ENCODE measurements at places on chromosomes 11 and 22.
A peak's percentile ranks its signal among the peaks of the same experiment; 100 is the strongest.

DNA sequence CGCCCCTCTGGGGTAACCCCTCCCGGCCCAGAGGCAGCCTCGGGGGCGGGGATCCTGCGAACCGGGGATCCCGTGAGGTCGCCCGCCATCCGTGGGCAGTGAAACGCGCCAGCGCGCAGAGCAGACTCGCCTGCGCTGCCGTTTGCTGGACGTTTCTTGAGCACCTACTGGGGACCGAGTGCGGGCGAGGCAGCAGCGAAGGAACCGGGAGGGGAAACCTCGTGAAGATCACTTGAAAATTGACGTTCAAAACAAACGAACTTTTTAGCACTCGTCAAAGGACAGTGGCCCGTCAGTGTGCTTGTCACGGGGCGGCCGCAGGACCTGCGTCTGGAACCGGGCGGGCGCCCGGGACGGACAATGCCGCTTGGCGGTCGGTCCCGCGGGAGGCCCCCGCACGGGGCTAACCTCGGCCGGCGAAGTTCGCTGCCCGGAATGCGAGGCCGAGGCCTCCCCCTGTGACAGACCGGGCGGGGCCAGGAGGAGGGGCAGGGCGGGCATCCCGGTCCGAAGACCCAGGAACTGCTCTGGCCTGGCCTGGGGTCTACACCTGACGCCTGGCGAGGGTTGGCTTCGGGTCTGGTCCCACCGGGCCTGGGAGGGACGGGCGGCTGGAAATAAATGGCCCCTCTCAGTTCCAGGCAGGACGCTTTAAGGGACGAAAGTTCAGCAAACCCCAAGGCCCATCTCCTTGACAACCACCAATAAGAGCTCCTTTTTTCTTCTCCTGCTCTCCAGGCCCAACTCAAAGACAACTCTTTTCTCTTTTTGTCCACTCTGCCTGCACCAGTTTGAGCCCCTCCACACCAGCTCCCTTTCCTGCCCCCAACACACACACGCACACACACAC is 723 bp upstream of the SCUBE1 start:
- DNase-seq = no peak

- peak; percentile 37 for DNase-seq
Observed at GRCh38 chr11:112255067-112255720, 5.5 kb downstream of the PLET1 start.

DNA sequence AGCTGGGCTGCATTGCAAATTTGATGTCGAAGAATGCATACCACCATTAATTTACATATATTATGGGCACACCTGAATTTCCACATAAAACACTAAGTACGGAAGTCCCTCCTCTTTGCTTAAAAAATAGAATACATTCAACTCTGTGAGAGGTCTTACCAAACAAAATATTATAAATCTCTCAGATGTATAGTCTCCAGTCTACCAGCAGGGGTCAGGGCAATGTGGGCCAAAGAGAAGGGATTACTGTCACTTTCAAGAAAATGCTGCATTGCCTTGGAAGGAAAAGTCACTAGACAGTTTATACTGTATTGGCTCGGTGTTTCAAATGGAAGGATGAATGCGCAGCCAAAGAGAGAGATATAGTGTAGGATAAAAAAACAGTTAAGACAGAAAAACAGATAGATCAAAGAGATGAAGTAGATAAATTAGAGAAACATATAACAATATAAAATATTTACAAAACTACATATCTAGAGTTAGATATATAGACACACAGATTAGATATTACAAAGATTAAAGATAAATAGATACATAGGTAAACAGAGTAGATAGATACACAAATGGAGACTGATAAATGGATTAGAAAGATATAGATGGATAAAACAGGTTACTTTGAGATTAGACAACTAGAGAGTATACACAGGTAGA is 20.9 kb downstream of the SERGEF start:
- peak; percentile 69 for DNase-seq

GRCh38 chr11:68212421-68213134 is 518 bp downstream of the KMT5B start:
- DNase-seq = peak; percentile 84

DNA sequence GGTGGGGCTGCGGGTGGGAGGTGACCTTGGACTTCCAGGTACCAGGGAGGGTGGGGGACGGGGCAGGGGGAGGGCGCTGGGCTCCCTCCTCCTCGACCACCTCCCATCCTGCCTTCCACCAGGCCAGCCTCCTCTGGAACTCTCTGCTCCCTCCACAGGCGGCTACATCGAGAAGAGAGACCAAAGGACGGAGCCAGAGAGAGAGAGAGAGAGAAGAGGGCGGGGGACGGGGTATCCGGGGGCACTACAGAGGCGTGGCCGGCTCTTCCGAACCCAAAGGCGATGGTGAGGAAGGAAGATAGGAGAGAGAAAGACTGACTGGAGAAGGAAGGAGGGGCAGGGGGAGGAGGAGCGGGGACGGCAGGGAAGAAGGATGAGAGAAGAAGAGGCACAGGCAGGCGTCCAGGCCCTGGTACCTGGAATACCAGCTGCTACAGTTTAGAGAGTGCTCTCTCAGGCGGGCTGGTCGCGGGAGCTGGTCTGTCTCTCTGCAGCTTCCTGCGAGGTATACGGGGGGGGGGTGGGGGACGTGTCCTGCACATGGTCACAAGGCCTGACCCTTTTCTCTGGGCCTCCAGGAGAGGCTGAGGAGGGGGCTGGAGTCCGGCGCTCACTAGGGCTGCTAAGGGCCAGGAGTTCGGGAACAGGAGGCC is 38.0 kb downstream of the IGSF9B start:
- DNase-seq = no peak

DNA sequence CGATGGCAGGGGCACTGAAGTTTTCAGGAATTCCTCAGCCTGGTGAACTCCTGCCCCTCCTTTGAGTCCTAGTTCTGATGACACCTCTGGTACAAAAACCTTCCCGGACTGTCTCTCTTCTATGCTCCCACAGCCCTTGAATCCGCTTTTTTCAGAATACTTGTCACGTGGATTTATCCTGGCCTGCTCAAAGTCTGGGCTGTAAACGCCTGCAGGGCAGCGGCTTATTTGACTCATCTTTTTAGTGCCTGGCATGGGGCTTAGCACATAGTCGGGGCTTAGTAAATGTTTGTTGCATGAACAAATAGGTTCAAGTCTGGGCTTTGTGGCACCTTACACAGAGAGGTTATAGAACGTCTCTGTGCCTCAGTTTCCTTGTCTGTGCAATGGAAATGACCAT is 13.4 kb upstream of the KCNJ11 start:
- DNase-seq = no peak

DNA sequence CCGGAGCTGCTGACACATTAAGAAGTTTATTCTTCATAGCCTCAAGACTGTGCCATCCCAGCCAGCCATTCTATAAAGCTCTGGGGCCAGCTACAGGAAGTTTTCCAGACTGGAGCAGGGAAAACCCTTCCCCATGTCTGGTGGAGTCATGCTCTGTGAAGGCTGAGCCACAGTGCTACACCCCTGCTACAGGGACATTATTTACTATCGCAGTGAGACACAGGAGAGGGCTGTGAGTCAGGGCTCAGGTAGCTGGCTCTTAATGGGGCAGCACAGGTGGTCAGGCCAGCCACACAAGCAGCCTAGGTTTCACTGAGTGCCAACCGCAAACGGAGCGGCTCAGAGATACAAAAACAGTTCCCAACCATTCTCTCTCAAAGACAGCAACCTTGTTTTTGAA is 12.1 kb downstream of the HPS4 start:
- DNase-seq = peak; percentile 81

GRCh38 chr11:77002776-77003175 is 31.4 kb upstream of the B3GNT6 start:
- no peak for DNase-seq

DNA sequence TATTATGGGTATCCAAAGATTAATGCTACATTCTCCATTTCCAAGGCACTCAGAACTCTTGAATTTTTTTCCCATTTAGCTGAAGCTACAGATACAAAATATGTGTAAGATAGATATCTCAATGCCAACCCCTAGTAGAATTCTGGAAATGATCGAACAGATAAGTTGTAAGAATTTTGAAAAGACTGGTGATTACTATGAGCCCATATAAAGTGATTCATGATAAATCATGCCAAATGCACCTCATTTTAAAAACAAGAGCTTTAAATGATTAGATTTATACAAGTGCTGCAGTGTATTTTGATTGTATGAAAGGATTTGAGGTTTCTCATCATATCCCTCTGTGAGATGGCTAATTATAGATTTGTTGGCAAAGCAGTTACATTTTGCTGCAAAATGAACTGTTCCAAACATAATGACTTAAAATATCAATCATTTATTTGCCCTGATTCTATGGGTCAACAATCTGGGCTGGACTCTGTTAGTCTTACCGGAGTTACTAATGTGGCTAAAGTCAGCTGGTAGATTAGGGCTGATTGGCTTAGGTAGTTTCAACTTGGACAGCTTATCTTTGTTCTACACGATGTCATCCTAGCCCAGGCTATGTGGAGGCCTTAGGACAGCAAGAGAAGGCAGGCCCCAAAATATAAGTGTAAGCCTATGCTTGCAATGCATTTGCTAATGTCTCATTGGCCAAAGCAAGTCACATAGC is 3.4 kb downstream of the OR10V1 start:
- no peak for DNase-seq

DNA sequence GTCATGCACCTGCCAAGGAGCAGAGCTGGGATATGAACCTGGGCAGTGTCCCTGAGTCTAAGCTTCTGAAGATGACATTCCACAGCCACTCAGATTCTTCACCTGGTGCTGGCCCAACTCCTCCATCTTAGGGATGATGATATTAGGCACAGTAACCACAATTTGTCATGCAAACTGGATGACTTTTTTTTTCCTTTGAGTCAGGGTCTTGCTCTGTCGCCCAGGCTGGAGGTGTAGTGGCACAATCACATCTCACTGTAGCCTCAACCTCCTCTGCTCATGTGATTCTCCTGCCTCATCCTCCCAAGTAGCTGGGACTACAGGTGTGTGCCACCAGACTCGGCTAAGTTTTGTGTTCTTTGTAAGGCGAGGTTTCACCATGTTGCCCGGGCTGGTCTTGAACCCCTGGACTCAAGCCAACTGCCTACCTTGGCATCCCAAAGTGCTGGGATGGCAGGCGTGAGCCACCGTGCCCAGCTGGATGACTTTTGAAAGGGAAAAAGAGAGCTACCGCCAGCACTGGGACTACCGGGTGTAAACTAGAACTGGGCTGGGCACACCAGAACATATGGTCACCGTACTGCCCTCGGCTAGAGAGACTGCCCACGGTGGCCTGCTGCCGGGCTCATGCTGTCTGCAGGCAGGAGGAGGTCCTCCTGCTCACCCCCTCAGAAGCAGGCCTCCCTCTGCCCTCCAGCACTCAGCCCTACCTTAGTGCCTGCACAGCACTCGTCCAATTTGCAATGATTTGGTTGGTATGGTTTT is 77.7 kb downstream of the NAT10 start:
- no peak for DNase-seq

DNA sequence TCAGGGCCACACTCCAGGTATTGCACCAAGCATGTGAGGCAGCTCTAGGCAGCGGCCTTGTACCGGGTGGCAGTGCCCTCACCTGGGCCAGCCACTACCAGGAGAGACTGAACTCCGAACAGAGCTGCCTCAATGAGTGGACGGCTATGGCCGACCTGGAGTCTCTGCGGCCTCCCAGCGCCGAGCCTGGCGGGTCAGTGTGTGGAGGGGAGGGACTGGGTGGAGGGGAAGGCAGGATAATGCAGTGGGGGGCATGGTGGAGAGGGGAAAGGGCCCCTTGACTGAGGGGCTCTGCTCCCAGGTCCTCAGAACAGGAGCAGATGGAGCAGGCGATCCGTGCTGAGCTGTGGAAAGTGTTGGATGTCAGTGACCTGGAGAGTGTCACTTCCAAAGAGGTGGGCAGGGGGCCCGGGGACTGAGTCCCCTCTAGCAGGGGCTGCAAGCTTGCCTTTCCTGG is 4.2 kb downstream of the SSH3 start:
- no peak for DNase-seq

- DNase-seq = no peak
Observed at GRCh38 chr11:94457118-94458029, 36.3 kb downstream of the MRE11 start.

DNA sequence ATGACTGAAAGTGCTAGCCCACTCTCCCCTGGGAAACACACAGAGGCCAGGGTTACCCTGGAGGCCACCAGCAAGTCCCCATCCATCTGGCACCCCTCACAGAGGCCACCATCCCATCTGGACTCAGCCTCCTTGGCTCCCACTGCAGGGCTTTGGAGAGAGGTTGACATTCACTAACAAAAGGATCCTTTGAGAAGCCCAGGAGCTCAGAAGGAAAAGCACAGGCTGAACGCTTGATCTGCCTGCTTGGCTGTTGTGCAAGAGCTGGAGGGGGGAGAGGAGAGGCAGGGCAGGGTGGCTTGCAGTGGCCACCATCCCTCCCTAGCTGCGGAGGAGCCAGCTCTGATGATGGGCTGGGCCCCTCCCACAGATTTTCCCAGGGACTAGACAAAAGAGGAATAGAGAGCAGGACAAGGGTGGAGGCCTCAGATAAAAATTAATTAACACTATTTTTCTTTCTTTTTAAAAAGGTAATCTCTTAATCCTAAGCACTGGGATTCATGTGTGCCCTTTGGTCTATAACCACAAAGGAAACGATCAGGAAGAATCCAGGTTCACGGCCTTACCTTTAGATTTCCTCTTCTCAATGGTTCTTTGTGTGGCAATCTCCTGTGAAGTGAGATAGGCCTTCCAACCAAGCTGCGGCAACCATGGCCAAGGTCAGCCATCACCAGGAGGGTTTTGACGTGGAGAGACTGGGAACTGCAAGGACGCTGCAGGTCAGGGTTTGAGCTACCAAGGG is 154.7 kb downstream of the BARX2 start:
- DNase-seq = no peak

DNA sequence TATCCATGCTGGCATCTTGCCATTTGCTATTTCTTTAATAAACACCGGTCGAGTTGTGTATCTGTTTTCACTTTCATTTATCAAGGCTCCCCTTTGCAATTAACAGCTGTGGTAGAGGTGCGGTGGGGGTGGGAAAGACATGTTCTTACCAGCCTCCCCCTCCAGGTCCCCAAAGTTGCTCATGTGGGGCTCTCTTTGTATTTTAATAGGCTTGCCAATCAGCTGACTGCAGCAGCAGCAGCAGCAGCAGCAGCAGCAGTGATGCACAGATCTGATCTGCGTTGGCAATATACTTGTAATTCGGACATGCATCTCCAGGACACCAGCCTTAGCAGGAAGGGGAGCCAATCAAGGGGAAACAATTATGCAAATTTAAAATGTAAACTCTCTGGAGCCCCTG is 40.3 kb upstream of the E2F8 start:
- DNase-seq = no peak

- DNase-seq = no peak
Observed at GRCh38 chr11:131713529-131714134, 343.2 kb downstream of the NTM start.

Data from AG08395 (cell line).